A375 (cell line): ENCODE measurements at places on chromosomes 7 and 10. TPM values are rescaled to one million over a fixed set of nuclear protein-coding genes. Genes with fewer than 3 reads are reported as not detected.

GALNT11 gene
- total RNA-seq = 22.4 and 30.5 TPM in 2 replicates

OGDHL gene
- total RNA-seq = 2.7 and 3.0 TPM in 2 replicates

MLXIPL gene
- 0.05 and 0.26 TPM in 2 replicates for total RNA-seq

ZNF425 gene
- total RNA-seq = 0.74 and 1.1 TPM in 2 replicates

PROSER2 gene
- 29.3 and 31.3 TPM in 2 replicates for total RNA-seq

PANK1 gene
- total RNA-seq = 1.9 and 5.6 TPM in 2 replicates

PKD2L1 gene
- not detected in 2 replicates for total RNA-seq

CALML5 gene
- total RNA-seq = not detected in 2 replicates

ENTPD1 gene
- 0.08 TPM in 1 of 2 replicates, not detected in the other for total RNA-seq

ZNF248 gene
- total RNA-seq = 7.1 and 8.1 TPM in 2 replicates

RBP4 gene
- total RNA-seq = 0.82 and 1.0 TPM in 2 replicates

TMEM229A gene
- total RNA-seq = not detected in 2 replicates

SFMBT2 gene
- 6.1 and 6.2 TPM in 2 replicates for total RNA-seq

NKX1-2 gene
- 0.08 and 0.11 TPM in 2 replicates for total RNA-seq
